Stimulated activated CD4-positive, alpha-beta T cell treated with anti-CD3 and anti-CD28 coated beads, TNF-alpha, amount 100 ng/mL, for 4 hours (primary cell): ENCODE measurements at places on chromosomes 5 and 9.

GRCh38 chr5:410911-411517 is 32.0 kb upstream of the EXOC3 start:
- no peak for DNase-seq

DNA sequence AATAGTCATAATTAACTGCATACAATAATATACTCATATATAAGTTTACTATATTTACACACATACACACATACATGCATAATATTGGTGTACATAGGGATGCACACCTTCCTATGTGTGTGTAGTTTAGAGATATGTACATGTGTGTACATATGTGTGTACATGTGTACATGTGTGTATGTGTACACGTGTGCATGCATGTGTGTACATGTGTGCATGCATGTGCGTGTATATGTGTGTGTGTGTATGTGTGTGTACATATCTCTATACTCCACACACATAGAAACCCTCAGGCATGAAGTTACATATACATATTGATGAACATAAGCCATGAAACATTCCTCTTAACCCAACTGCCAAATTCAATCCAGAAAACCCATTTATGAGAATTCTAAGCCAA is 547.8 kb downstream of the TLR4 start:
- no peak for DNase-seq

GRCh38 chr5:112691758-112692157 is 45.9 kb upstream of the APC start:
- DNase-seq, result no peak

DNA sequence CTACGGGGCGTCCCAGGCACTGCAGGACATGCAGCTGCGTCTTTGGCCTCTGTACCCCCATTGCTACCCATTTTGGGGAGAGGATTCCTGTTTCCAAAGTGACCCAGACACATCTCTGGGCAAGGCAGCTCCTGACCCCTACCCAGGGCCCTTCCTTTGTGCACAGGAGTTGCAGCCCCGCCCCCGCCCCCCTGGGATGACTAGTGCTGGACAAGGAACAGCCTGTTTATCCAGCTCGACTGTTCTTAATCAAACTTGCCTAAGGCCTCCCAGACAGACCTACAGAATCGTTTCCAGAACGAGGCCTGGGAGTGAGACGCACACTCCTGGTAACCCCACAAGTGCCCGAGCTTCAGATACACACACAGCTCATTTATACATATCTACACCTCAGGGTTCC is 13.2 kb downstream of the DIPK1B start:
- DNase-seq, result no peak

DNA sequence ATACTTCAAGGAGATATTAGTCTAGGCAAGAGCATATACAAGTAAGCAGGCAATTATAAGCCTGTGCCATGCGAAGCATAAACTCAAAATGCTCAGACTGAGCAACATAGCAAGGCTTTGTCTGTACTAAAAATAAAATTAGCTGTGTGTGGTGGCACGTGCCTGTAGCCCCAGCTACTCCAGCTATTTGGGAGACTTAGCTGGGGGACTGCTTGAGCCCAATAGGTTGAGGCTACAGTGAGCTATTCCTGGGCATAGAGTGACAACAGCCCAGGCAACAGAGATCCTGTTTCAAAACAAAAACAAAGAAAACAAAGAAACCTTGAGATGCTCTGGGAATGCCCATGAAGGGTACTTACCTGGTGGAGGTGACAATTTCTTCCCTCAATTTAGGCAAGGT is 130.5 kb upstream of the ZNF608 start:
- DNase-seq, result no peak

DNA sequence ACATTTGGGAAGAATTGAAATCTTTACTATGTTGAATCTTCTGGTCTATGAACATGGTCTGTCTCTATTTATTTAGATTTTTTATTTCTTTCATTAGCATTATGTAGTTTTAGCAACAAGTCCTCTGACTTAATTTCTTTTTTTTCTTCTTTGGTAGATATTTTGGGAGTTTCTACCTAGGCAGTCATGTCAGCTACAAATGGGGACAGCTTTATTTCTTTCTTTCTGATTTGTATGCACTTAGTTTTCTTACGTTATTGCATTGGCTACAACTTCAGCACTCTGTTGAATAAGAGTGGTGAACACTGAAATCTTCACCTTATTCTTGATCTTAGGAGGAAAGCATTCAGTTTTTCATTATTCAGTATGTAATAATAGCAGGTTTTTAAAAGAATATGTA is 33.5 kb downstream of the SMC5 start:
- DNase-seq, result no peak

DNA sequence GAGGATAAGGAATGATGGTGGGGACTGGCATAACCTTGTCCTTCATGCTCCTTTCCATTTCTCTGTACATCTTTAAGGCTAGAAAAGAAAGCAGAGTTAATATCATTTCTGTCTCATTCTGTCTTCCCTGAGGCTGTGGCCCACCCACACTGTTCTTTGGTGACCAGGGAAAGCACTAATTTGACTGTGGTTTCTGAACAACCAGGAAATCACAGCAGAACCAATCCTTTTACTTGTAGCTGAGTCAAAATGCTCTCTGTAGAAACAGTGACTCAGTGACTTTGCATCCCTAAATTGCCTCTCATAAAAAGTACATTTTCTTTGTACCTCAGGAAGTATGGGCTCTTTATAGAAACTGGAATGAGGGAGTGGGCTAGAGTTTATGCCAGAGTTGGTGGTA is 28.1 kb downstream of the IL33 start:
- DNase-seq, result no peak

DNA sequence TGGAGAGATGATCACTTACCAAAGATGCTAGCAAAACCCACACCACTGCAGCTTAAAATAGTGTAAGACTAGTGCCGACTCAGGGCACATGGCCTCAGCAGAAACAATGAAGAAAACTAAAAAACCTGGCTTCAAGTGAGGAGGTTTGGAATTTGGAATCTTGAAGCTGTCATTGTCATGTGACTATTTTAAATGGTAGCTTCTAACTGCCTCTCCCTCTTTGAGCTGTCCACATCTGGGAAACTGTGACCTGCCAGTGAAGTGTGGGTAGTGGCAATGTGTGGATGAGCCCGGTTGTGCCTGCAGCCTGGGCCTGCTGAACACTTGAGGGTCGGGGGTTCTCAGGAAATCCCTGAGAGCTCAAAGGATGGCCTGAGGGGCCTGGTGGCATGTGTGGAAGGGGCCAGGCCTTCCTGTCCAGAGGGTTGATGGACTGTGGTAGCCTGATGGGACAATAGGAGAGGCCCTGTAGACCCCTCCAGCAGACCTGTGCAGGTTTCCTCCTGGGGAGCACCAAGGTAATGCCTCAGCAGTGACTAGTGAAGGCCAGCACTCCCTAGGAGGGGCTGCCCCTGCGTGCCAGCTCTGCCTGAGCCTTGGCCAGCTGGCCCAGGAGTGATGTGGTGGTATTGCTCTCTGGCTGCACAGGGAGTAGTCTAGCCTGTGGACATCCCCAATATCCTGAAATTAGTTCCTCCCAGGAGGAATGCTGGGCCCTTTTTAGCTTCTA is 13.6 kb downstream of the USP20 start:
- no peak for DNase-seq

DNA sequence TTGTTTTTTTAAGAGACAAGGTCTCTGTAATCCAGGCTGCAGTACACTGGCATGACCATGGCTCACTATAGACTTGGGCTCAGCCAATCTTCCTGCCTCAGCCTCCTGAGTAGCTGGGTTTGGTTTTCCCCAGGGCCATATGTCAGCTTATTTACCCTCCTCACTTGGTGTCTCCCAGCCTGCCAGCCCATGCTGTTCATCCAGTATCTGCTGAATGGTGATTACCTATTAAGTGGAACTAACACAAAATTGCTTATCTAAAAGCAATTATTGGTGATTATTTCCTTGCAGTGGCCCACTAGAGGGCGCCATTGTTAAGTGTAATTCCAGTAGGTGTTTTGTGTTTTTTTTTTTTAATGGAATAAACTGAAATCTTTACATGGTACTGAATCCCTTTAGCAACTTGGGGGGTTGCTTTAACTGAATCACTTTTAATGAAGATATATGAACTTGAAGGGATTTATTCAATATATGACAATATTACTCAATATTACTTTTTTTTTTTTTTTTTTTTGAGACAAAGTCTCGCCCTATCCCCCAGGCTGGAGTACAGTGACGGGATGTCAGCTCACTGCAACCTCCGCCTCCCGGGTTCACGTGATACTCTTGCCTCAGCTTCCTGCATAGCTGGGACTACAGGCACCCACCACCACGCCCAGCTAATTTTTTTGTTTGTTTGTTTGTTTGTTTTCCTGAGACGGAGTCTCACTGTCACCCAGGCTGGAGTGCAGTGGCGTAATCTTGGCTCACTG is 13.8 kb downstream of the EXOSC2 start:
- peak; percentile 36 for DNase-seq

DNA sequence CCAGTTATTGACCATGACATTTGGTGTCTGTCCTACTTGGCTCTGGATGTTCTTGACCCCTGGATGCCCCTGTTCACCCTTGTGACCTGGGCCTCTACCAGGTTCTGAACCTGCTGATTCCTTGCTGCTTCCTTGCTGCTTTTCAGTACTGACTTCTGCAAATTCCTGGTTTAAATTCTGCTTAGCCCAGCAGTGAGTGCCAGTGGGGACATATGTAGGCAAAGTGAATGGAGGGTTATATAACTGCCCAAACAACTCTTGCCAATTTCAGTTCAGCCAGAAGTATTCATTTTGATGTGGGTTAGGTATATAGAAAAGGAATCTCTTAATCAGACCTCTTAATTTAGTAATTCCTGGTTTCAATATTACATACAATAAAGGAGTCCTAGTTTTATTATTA is 220.6 kb downstream of the TAF11L14 start:
- no peak for DNase-seq

DNA sequence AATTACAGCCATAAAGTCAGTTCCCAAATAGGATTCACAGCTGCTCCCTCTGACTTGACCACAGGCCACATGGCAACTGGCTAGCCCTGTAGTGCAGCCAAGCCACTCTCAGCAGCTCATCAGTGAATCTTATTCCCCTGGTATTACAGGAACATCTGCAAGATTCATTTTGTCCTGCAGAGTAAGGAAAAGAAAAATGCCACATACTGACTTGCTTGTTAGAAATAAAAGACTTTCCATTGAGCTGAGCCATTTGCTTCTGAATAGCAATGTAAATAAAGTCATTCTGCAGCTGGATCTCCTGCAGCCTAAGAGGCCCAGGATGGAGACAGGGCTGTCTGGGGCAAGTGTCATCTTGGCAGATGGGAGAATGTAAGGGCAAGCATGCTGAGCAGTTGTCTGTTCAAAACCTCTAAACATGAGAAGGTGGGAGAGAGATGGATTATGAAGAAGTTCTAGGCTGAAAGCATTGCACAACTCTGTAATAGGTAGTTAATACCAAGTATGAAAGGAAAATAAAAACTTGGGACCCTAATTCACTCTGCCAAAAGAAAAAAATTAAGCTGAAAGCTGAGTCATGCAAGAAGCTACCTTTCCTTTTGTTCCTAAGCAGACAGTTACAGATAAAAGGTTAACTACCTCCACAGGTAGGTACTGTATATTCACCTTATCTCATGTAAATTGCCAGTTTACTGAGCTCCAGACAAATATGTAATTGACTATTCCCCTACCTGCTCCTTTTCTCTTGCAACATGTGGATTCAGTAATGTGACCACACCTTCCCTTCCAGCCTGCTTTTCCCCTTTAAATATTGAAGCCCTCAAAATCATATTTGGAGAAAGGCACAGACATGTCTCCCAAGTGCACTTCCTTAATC is 244.4 kb upstream of the RAI14 start:
- no peak for DNase-seq

GRCh38 chr5:175749591-175749990 is 91.7 kb downstream of the HRH2 start:
- no peak for DNase-seq

DNA sequence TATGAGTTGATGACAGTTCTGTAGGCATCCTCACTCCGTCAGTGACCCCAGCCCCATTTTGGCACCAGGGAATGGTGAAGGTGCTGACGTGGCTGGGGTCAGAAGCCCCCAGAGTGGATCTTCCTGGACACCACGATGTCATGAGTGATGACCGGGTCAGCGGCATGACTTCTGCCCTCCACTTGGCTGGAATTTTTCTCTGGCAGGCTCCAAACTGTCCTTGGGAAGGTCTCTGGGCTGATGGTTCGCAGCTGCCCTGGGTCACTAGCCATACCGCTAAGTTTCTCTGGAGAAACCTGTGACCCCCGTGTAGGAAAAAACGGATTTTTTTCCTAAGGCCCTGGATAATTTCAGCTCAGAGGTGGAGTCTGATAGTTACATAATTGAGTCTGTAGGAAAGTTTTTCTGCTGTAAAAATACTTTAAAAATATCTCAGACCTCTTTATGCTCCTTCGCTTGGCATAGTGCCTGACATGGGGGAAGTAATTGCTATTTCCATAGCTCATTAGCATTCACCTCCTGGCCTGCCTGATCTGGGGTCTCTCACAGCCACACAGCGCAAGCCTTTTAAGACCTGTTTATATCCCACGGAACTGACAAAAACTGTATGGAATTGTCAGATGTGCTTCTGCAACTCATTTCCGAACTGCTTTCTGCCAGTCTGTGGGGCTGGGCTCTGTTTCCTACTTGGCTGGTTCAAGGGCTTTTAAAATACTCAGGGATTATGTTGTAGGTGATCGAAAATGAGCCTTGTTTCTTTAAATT is 69.2 kb downstream of the ANGPTL2 start:
- DNase-seq, result no peak

DNA sequence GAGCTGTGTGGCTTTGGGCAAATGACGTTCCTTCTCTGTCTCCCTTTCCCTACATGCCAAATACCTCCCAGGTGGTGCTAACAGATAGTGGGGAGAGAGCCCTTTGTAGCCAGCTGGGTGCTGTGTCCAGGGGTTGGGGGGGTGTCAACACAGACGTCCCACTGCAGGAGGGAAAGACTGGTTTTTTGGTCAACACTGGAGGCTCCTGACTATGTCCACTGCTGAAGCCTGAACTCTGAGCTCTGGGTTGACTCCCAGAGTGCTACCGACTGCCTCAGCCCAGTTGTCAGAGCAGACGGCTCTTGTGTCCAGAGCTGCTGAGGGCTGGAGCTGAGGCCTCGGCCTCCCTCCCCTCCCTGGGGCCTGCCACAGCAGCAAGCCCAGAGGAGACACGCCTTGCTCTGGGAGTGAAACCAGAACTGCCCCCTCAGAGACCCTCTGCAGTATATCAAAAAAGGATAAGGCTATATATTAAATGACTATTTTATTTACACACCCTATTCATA is 14.8 kb upstream of the SLC25A51 start:
- DNase-seq, result no peak

GRCh38 chr9:116937361-116937760 is 250.3 kb downstream of the TRIM32 start:
- DNase-seq, result no peak

- DNase-seq, result no peak
These were observed 1.4 kb downstream of the MARCHF3 start for GRCh38 chr5:127028822-127029457.
